ENCODE measurements at places on chromosomes 7 and 10. TPM values are rescaled to one million over a fixed set of nuclear protein-coding genes. Genes with fewer than 3 reads are reported as not detected.

The TECPR1 gene
- 50.1 TPM for total RNA-seq

The HACD1 gene
- 20.4 TPM for total RNA-seq

The NPY gene
- total RNA-seq = not detected

The SEMA3A gene
- 9.7 TPM for total RNA-seq

- no peak for DNase-seq
These were observed 17.9 kb downstream of the ZNF488 start for GRCh38 chr10:47366181-47366631.

DNA sequence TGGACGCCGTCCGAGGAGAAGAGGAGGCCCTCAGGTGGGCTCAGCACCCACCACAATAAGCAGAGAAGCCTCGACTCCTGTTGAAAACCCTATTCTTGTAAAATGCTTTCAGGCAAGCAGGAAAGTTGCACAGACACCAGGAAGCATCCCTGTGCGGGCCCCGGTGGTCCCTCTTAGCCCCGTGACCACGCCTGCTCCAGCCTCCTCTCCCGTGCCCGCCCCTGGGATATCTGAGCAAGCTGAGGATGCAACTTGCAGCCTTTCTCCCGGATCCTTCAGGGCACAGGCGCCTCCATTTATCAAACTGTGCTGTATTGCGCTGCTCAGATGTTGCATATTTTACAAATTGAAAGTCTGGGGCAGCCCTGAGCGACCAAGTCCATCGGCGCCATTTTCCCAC is 72.7 kb downstream of the CFAP46 start:
- DNase-seq = peak; percentile 31

DNA sequence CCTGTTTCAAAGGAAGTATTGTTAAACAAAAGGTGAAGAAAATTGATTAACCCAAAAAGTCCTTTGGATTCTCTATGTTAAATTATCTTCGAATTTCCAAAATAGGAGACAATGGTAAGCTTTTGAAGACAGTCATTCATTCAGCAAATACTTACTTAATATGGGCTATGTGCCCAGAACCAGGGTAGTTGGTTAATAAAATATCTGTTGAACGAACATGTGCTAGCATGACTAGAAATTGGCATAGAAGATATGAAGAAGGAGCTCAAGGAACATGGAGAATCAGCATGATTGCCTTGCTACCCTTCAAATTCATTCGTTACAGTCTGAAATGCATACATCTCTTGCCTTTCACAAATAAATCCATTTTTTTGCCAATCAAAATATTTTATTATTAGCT is 123.1 kb upstream of the RHEB start:
- no peak for DNase-seq

GRCh38 chr7:142603870-142604448 is 145.3 kb upstream of the PRSS1 start:
- DNase-seq = no peak

DNA sequence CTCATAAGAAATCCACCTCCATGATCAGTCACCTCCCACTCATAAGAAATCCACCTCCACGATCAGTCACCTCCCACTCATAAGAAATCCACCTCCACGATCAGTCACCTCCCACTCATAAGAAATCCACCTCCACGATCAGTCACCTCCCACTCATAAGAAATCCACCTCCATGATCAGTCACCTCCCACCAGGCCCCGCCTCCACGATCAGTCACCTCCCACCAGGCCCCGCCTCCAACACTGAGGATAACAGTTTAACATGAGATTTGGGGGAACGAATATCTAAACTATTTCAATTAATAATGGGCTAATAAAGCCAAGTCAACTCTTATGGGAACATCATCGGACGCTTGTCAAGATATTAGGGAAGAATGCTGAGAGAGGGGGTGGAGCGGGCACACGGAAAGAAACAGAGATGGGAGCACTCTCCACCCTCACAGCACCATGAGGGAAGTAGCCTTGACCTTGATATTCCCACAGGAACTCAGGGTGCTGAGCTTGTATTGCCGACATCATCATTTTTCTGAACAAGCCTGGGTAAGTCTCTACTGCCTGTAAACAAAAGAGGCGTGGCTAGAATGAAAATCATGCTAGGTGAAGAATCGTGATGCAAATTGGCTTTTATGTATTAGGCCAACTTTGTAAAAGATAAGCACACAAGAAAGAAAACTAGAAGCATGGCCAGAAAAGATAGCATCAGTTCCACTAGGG is 303.5 kb upstream of the KLF6 start:
- DNase-seq = no peak

DNA sequence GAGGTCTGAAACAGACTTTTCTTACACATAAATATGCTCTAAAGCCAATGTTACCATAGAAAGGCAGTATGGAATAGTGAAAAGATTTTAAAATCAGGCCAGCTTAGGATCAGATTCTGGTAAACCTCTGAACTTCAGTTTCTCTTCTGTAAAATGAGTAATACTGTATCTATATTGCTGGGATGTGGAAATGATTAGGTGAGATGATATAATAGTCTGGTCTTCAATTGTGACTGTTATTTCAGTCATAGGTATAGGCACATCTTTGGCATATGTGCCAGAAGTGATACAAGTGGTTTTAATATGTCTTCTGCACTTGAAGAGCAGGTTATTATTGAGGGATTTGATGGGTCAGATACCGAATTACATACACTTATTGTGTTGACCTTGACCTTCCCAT is 7.2 kb downstream of the ZNF277 start:
- DNase-seq = no peak

GRCh38 chr10:28217848-28218247 is 85.0 kb downstream of the MPP7 start:
- DNase-seq = no peak

GRCh38 chr7:1057416-1058291 is 13.3 kb downstream of the GPR146 start:
- DNase-seq = no peak

GRCh38 chr10:97224483-97225435 is 39.0 kb upstream of the SLIT1 start:
- DNase-seq = no peak

DNA sequence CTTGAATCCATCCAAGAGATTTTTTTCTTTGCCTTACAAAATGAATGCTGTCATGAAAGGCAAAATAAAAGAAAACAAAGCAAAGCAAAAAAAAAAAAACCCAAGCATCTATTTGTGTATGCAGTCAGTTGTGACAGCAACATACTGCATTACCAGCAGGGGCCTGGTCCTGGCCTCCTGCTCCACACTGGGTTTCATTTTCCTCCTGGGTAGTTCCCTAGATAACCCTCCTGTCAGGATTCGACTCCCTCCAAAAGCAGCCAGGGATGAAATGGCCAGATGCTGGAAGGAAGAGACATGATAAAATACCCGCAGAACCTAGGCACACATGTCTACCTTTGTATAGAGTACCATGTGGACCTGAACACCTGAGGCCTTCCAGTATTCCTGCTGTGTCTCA is 148.6 kb downstream of the NRCAM start:
- DNase-seq = no peak

GRCh38 chr7:20735346-20736065 is 51.2 kb downstream of the SP8 start:
- DNase-seq = no peak

DNA sequence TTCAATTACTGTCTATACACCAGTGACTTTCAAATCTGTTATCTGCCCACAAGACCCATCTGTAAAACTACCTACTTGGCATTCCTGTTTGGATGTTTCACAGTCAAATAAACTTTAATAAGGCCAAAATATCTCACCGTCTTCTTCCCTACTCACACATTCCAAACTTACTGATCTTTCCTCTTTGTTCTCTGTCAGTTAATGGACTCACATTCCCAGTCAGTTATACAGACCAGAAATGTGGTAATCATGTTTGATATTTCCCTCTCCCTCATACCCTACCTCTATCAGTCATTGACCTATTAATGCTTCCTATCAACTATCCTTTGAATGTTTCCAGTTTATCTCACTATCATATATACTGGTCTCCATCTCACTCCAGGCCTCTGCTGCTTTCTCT is 28.5 kb upstream of the HDAC9 start:
- no peak for DNase-seq

DNA sequence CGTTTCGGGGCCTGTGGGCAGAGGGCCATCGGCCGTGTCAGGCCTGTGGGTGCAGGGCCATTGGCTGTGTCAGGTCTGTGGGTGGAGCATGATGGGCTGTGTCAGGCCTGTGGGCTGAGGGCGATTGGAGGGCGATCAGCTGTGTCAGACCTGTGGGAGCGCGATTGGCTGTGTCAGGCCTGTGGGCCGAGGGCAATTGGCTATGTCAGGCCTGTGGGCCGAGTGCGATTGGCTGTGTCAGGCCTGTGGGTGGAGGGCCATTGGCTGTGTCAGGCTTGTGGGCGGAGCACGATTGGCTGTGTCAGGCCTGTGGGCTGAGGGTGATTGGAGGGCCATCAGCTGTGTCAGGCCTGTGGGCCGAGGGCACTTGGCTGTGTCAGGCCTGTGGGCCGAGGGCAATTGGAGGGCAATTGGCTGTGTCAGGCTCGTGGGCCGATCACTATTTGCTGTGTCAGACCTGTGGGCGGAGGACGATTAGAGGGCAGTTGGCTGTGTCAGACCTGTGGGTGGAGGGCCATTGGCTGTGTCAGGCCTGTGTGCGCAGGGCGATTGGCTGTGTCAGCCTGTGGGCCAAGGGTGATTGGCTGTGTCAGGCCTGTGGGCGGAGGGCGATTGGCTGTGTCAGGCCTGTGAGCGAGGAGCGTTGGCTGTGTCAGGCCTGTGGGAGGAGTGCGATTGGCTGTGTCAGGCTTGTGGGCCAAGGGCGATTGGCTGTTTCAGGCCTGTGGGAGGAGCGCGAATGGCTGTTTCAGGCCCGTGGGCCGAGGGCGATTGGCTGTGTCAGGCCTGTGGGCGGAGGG is 54.1 kb downstream of the DYNC2I1 start:
- DNase-seq = peak; percentile 51

DNA sequence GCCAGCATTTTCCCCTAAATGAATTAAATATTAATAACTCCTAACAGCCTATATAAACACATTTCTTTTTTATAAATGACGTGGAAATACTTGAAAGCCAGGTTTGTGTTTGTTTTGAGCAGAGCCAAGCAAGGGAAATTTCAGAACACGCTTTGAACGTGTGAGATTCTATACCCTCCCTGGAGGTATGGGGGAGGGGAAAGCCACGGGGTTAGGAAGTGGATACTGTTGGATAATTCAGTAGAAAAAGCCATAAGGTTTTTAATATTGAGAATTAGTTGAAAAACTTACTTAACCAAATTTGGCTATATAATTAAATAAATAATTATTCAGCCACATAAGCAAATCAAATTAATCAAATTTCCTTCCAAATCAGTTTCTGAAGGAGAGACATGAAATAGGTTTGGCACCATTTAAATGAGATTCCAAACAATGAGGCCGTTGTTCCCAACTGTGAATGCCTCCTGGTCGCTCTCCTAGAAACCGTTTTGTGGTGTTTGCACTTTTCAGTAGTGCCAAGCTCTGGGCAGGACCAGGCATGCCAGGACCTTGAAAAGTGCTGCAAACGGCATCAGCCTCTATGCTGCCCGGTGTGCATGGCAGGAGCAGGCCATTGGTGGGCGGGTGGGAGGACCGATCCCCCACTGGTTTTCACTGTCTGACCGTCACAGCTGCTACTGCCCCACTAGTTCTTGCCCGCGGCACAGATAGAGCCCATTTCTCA is 88.1 kb downstream of the SEPTIN14 start:
- DNase-seq = no peak

GRCh38 chr7:2326951-2327350 is 12.7 kb upstream of the SNX8 start:
- DNase-seq = no peak

DNA sequence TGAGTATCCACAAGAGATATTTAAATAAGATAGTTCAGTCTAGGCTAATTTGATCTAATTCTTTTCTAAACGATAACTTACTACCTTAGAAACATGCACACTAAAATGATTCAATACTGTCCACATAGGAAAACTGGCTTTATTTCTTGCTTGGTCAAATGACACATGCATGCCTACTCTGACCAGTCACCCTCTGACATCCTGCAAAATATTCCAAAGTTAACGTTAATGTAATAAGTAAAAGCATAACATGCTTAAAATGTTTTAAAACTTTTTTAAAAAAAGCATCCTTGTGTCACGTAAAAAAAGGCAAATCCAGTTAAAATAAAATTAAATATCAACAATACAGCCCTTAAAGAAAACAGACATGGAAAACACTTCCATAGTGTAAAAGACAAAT is 70.2 kb downstream of the UBE2H start:
- DNase-seq = no peak

DNA sequence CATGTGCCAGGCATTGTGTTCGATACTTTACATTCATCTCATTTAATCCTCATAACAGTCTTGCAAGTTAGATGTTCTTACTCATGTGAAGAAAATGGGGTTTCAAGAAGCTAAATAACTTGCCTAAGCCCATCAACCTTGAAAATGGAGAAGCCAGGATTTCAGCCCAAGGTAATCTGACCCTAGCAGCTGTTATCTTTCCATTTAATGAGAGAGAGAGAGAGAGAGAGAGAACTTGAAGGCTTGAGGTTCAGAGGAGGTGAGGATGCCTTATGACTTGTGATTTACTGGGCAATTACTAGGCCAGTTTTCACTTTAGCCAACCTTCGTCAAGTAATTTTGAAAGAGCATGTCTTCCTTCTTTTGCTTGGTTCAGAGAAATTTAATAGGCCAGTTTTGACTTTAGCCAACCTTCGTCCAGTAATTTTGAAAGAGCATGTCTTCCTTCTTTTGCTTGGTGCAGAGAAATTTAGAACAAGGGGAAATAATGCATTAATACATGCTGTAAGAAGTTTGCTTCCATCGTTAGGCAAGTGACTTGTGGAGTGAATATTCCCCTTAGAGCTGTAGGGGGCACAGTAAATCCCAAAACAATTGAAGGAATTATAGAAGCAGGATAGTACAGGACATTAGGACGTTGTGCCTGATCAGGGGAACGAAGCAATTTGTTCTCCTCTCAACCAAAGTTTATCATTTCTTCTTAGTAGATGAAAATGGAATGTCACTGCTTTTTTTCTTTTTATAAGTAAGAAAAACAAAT is 143.0 kb upstream of the BMPER start:
- no peak for DNase-seq

DNA sequence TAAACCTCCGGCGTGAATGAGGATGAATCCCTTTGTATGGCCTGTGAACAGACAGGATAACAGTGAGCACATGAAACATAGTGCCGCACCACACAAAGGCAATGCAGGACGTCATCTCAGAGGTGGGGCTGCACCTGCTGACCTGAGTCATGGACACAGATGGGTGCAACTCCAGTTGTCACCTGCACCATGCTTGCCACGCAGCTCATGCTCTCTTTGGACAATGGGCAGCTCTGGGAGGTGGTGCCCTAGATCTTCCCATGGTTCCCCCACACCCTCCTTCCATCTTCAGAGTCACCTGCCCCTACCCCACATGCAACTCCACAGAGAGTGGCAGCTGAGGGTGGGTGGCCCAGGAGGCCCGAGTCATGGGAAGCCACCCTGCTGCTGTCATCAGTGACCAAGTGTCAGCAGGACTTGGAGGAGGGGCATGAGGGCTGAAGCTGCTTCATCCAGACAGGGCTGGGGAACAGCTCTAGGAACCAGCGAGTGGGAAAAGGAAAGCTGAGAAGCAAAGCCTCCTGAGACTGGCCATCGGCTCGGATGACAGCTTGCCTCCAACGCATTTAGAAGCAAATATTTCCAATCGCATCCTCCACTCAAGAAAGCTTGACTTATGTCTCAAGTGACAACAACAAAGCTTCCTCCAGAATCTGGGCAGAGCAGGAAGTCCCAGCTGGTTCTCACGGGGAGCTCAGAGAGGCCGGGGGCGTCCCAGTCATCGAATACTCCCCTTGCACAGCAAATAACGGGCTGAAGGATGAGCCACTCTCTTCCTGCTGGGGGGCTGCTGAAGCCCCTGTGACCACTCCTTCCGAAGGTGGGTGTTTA is 27.1 kb downstream of the VIPR2 start:
- no peak for DNase-seq

- DNase-seq = peak; percentile 88
These were observed 41.5 kb upstream of the BNIP3 start for GRCh38 chr10:132023092-132023811.

GRCh38 chr10:24132741-24133140 is 76.2 kb upstream of the KIAA1217 start:
- no peak for DNase-seq
